ENCODE measurements at places on chromosomes 6 and 20.

DNA sequence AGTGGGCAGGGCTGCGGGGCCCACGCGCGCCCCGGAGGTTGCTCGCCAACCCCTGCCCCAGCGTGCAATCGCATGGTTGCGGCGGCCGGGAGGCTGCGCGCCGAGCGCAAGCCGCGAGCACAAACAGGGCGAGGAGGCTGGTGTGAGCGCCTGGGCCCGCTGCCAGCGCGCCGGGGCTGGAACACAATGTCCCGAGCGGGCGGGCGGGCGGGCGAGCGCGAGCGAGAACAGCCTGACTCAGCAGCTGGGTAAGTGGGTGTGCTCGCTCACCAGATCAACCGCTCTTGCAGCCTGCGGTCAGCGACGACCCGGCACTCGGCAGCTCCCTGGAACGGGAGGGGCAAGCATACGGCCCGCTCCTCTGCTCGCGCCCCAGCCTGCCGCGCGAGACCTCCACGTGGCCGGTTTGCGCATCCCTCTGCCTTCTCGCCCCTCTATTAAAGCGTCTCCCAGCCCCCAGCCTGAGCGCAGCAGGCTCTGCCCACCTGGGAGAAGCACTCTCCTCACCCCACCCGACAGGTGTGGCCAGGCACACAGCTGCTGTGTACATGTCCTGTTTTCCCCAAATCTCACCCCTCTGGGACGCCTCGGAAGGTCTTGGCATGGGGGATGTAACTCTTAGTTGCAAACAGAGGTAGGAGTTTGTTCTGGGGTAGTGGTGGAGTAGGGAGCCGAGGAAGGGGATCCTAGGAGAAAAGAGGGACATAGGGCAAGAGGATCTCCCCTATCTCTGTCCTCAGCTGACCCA lies 8.7 kb upstream of the ARMC12 start:
- DNase-seq = peak; percentile 92

DNA sequence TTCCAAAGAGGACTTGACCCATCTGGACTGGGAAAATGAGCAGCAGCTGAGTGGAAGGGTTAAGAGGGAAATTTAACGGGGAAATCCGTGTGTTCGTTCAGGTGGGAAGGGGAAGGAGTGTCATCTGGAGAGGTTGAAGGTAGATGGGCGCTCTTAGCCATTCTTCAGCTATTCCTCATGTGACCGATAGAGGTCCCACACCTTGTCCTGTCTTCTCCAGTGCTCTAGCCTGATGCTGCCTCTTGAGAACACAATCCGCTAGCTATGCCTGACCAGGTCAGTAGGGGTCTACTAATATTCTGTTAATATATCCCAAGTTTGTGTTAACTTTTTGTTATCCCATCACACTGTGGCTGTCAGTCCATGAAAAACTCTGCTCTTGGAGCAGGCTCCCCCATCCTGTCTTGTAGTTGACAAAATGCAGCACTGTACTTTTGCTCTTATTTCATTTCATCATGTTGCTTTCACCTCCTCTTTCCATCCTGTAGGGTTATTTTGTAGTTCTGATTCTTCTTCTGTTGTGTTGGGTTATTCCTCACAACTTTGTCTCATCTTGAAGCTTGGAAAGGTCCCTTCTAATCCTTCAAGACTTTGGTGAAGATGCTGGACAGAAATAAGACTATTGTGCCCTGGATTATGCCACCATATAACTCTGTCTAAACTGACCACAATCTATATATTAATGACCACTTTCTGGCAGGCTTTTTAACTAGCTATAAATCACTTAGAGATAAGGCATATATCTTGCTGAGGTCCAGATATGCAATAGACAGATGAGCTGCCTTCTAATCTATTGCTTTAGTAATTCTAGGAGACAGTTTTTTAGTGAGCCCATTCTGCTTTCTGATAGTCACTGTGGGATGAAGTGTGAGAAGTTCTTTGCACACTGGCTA lies 123.4 kb upstream of the SUPT3H start:
- no peak for DNase-seq

- no peak for DNase-seq
These were observed 48.8 kb downstream of the DSTN start for GRCh38 chr20:17618673-17619013.

- DNase-seq = no peak
These were observed 137.3 kb downstream of the AHI1 start for GRCh38 chr6:135360222-135360621.

- peak; percentile 52 for DNase-seq
These were observed 105.5 kb downstream of the IPCEF1 start for GRCh38 chr6:154251116-154251515.

Measured in suppressor macrophage treated with lipopolysaccharide for 1 hour (primary cell).